Eye (tissue), 1 donor: ENCODE measurements at places on chromosomes 16 and 17.

GRCh38 chr17:78395155-78395554 is 16.7 kb downstream of the PGS1 start:
- no peak for DNase-seq

- DNase-seq: no peak
These were observed 6.2 kb downstream of the CNP start for GRCh38 chr17:41972571-41973407.

DNA sequence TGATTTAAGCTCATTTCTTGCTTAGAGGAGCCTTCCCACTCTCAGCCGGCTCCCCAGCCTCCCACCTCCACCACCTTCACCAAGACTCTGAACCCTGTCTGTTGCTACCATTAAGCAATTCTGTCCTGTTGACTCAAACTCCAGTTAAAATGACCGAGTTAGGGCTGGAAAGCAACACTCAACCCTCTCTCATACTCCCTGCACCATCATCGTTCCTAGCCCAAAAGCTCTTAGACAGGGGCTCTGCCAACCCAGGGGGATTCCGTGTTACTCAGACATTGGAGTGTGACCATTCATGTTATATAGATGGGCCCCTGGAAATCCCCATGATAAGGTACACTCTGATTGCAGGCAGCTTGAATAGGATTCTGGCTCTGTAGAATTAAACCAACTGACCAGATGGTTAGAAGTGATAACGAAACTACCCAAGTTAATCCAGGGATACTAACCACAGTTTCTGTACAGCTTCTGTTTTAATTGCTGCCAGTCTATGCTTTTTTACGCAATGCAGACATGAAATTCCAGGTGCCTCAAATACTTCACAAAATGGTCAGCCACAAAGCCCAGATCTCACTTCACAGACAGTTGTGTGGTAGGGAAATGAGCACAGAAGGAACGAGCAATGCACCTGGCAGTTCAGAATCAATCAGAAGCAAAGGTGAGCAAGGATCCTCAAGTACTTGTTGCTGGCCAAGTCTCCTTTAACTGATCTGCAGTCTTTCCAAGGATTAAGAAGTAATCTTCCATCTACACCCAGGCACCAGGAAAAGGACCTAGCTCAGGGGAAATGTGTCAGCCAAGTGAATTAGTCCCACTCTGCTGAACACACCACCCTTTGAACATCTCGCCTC is 2.1 kb downstream of the SSTR2 start:
- DNase-seq: no peak

- DNase-seq: no peak
These were observed 10.7 kb downstream of the DRC3 start for GRCh38 chr17:17983376-17983775.

DNA sequence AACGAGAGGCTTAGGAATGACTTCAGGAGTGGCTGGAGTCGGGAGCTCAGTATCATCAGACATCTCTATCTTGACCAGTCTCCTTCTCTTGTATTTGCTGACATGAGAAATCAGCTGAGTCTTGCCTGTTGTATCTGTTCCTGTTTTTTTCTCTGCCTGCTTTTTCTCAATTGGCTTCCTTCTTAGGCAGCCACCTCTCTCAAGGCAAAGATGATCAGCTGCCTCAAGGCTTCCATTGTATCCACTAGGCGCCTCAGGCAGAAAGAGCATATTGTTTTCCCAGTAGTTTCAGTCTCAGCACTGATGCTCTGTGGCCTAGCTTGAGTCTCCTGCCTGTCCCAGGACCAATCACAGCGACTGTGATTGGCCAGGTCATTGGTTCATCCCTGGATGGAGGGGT is 306.2 kb downstream of the CPPED1 start:
- no peak for DNase-seq

- DNase-seq: no peak
These were observed 2.3 kb upstream of the PGS1 start for GRCh38 chr17:78376161-78376560.

DNA sequence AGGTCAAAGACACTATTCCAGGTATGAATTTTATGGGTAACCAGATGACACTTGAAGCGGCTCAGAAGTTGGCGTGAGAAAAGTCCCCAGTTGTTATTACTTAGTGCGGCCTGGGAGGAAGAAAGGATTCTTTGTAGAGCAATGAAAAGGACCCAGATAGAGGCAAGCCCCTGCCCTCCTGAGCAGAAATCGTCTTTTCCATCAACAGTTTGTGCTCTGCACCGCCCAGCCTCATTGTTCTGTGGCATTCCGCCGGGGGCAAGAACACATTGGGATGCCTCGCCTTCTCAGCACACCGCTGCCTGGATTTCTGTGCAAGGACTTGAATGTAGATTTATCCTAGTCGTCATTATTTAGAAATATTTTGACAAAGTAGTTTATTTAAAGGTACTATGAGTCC is 32.7 kb upstream of the CRHR1 start:
- no peak for DNase-seq

- DNase-seq: no peak
These were observed 709 bp upstream of the ZNF764 start for GRCh38 chr16:30558789-30559377.

GRCh38 chr16:22659933-22660332 is 149.2 kb downstream of the NPIPB5 start:
- DNase-seq: no peak

DNA sequence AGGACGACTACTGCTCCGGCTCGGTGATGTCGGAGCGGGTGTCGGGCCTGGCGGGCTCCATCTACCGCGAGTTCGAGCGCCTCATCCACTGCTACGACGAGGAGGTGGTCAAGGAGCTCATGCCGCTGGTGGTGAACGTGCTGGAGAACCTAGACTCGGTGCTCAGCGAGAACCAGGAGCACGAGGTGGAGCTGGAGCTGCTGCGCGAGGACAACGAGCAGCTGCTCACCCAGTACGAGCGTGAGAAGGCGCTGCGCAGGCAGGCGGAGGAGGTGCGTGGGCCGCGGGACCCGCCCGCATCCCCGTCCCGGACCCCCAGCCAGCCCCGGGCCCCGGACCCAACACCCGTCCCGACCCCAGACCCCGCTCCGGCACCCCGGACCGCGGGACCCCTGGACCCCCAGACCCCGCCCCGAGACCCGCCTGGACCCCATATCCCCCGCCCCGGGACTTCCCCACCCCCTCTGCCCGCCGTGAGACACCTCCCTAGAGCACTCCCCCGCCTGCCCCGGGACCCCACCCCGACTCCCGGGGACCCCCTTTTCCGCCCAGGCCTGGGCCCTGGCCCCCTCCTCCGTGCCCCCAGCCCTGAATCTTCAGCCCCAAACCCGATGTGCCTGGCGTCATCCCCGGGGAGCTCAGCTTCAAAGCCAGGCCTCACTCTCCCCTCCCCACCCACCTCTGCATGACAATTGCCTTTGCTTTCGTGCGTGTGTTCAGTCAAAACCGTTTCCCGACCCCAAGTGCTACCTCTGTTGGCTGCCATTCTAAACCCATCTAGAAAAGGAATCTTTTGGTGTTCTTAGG is 594 bp downstream of the MAPK8IP3 start:
- peak; percentile 5 for DNase-seq

DNA sequence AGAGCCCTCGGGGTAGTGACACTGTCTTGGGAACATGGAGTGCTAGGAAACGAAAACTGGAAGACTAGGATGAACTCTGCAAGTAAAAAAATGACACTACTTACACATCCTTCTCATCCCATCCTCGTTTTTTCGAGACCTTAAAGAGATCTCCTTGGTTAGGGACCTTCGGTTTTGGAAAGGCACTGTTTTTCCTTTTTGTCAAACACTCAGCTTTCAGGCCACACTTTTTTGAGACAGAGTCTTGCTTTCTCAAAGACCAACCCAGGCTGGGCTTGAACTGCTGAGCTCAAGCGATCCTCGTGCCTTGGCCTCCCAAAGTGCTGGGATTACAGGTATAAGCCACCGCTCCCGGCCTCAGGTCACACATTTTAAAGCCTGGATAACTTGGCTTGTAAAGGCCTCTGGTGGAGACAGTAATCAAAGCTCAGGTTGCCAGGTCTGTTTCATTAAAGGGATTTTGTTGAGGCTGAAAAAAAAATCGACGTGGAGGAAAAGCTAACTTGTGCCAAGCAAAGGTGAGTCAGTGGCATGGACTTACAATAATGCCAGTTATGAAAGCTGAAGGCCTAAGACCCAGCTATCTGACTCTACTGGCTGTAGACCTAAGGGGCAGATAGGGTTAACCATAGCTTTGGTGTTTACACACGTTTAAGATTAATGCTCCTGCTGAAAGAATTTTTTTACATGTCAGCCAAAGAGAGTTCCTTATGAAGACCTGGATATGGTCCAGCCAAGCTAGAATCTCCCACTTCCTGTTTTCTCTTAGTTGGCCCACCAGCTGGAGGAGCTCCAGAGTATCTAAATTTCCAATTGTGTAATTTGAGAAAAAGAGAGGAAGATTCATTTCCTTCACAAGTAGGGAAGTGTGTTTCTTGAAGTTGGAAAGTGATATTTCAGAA is 823 bp downstream of the NBR1 start:
- DNase-seq: peak; percentile 78
